Hepatocyte (in vitro differentiated cells): ENCODE measurements at places on chromosomes 7 and 10. TPM values are rescaled to one million over a fixed set of nuclear protein-coding genes. Genes with fewer than 3 reads are reported as not detected.

The MBL2 gene
- total RNA-seq: 0.64 and 1.1 TPM in 2 replicates

The DYNC1I1 gene
- 2.5 and 4.6 TPM in 2 replicates for total RNA-seq

The SH2D4B gene
- not detected in 2 replicates for total RNA-seq

The TMEM140 gene
- 19.4 and 20.8 TPM in 2 replicates for total RNA-seq

GRCh38 chr7:28627263-28627653, 214.9 kb downstream of the CREB5 start:
- DNase-seq: no peak
- H3K4me1 ChIP-seq: peaks cover 19% of the 10 kb centered on the region
- no peaks in the 10 kb centered on the region for H3K27me3 ChIP-seq
- no peak overlapping the region for H3K4me3 ChIP-seq
- H3K27ac ChIP-seq: no peak overlapping the region
- no peaks in the 10 kb centered on the region for H3K36me3 ChIP-seq

GRCh38 chr7:143992670-143993069, 7.5 kb upstream of the OR6B1 start:
- no peaks in the 10 kb centered on the region for H3K36me3 ChIP-seq
- no peak overlapping the region for H3K27ac ChIP-seq
- no peaks in the 10 kb centered on the region for H3K27me3 ChIP-seq
- no peak overlapping the region for H3K4me3 ChIP-seq
- no peak for DNase-seq

DNA sequence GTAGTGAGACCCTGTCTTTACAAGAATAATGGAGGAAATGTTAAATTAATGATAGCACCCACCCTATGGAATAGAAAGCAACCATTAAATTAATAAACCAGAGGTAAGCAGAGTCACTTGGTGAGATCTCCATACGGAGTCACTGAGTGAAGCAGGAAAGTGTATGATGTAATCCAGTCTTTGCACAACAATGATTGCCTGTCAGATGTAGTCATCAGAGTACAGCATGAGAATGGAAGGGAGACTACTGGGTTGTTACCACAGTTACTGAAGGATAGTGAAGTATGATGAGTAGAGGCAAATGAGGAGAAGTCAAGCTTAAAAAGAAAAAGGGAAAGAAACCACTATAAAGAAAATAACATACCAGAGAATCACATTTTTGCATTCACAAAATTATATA, 371.9 kb upstream of the SHH start:
- H3K4me3 ChIP-seq: no peak overlapping the region
- H3K4me1 ChIP-seq: no peaks in the 10 kb centered on the region
- no peaks in the 10 kb centered on the region for H3K36me3 ChIP-seq
- DNase-seq: no peak
- H3K27ac ChIP-seq: no peak overlapping the region
- no peaks in the 10 kb centered on the region for H3K27me3 ChIP-seq

DNA sequence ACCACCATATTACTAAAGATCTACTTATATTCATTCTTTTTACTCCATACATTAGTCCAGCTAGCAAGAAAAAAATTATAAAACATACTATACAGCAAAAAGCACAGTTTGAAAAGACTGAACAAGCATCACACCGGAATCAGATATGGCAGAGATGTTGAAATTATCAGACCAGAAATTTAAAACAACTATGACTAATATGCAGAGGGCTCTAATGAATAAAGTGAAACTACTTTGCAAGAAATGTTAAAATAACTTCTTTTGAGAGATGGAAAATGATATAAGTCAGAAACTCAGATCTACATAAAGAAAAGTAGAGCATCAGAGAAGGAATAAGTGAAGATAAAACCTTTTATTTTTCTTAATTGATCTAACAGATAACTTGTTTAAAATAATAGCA, 50.9 kb downstream of the SGCE start:
- no peaks in the 10 kb centered on the region for H3K36me3 ChIP-seq
- DNase-seq: no peak
- H3K4me3 ChIP-seq: no peak overlapping the region
- H3K4me1 ChIP-seq: no peaks in the 10 kb centered on the region

GRCh38 chr7:71996141-71996540, 416.0 kb downstream of the CALN1 start:
- H3K4me1 ChIP-seq: no peaks in the 10 kb centered on the region
- no peak for DNase-seq
- no peak overlapping the region for H3K27ac ChIP-seq
- H3K4me3 ChIP-seq: no peak overlapping the region
- no peaks in the 10 kb centered on the region for H3K36me3 ChIP-seq
- H3K27me3 ChIP-seq: no peaks in the 10 kb centered on the region

- no peaks in the 10 kb centered on the region for H3K4me1 ChIP-seq
- no peak overlapping the region for H3K27ac ChIP-seq
- peaks cover 34% of the 10 kb centered on the region for H3K27me3 ChIP-seq
- no peaks in the 10 kb centered on the region for H3K36me3 ChIP-seq
- H3K4me3 ChIP-seq: no peak overlapping the region
Measured at GRCh38 chr7:42272793-42273665, 36.0 kb upstream of the GLI3 start.

- no peaks in the 10 kb centered on the region for H3K27me3 ChIP-seq
- H3K27ac ChIP-seq: peak overlapping the region; percentile 61
- H3K4me3 ChIP-seq: no peak overlapping the region
- DNase-seq: peak; percentile 57
Measured at GRCh38 chr10:75430000-75430763, 1.2 kb upstream of the LRMDA start.

DNA sequence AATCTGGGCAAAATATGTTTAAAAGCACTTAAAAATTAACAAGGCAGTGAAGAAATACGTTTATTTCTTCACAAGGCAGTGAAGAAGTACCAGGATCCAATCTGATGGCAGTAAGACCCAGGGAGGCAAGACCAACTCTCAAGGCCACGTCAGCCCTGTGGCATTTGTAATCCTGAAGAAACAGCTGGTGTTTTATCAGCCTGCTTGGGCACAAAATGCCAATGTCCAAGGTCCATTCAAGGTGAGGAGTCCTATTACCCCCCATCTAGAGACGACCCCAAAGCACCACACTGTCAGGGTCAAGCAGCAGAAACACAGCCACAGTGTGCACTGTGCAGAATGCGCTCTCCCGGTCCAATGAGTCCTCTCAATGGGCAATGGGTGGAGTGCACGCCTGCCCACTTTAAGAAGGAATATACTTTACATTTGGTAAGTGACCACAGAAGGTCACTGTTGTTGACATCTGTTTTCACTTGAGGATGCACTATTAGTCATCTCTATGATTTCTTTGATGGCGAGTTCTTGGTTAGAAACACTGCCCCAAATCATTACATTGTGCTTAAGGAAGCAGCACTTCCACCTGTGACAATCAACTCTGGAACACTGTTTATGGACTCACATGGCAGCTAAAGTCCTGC, 12.8 kb downstream of the CPXM2 start:
- no peak for DNase-seq
- H3K36me3 ChIP-seq: no peaks in the 10 kb centered on the region
- no peaks in the 10 kb centered on the region for H3K27me3 ChIP-seq
- no peak overlapping the region for H3K27ac ChIP-seq
- H3K4me3 ChIP-seq: no peak overlapping the region
- no peaks in the 10 kb centered on the region for H3K4me1 ChIP-seq

DNA sequence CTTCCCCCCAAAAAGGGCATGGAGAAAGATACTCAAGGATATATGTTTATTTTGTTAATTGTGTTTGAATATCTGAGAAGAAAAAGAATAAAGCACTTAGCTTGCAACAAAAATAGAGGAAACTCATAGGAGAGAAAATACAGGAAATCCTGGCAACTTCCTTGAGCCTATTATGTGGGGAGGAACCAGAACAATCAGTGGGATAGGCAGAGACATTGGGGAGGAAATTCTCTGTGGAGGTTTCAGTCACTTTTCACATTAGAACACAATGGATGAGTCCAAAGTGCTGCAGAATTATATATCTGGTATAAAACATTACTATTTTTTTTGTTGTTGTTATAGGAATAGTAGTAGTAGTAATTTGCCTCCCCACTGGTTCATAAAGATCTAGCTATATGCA, 240.1 kb downstream of the THSD7A start:
- H3K4me3 ChIP-seq: no peak overlapping the region
- no peak for DNase-seq
- no peaks in the 10 kb centered on the region for H3K36me3 ChIP-seq
- no peaks in the 10 kb centered on the region for H3K4me1 ChIP-seq
- no peaks in the 10 kb centered on the region for H3K27me3 ChIP-seq
- no peak overlapping the region for H3K27ac ChIP-seq

DNA sequence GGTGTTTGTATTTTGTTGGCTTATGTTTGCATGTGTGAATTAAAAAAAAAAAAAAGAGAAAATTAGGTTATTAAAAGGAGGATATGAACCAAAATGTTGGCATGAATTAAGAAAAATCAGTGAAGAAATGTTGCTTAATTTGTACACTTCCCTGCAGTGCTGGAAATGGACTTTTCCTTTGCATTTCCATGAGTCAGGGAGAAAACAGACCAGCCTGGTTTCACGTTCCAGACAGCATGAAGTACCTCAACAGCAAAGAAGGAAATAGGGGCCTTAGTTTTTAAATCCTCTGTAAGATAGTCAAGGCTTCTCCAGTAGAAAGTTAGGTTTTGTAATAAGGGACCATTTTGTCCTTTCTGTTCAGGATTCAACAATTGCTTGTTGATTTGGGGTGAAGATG, 159.7 kb downstream of the CELF2 start:
- H3K4me1 ChIP-seq: peaks cover 8% of the 10 kb centered on the region
- peak overlapping the region; percentile 50 for H3K27ac ChIP-seq
- no peak overlapping the region for H3K4me3 ChIP-seq
- H3K27me3 ChIP-seq: no peaks in the 10 kb centered on the region
- no peaks in the 10 kb centered on the region for H3K36me3 ChIP-seq

DNA sequence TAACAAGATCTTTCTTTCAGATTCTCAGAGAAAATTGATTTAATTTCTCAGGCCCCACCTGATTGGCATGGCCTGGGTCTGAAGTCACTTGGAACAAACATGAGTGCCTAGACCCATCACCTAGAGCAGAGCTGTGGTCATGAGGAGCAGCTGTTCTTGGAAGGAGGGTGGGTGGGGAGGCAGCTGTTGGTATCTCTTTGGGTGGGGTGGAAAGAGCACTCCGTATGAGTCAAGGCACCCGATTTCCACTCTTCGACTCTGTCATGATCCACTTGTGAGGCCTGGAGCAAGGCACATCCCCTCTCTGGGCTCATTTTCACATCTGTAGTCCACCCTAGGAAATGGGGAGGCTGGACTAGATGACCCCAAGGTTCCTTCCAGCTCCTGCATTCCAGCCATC, 156.7 kb downstream of the C10orf105 start:
- DNase-seq: no peak
- peaks cover 6% of the 10 kb centered on the region for H3K27me3 ChIP-seq
- no peaks in the 10 kb centered on the region for H3K36me3 ChIP-seq
- H3K27ac ChIP-seq: no peak overlapping the region
- H3K4me3 ChIP-seq: no peak overlapping the region

DNA sequence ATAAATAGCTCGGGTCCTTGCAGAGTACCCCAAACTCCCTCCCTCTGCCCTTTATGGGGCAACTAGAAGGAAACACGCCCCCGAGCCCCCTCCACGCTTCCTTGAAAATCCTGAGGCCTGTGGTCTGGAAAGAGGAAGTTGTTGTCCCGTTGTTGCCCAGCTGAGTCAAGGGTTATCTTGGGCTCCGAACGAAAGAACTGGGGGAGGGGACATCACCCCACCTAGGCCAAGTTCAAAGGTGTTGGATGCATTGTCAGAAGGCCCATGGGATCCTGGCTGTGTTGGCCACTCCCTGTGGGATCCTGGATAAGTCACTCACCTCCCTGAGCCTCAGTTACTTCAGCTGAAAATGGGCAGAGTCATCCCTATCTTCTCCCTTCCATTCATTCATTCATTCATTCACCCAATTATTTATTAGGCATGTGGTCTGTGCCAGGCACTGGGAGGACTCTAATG, at the start of gene CCL24:
CCL24 (minus strand) TSS at position 26 of the 456 bp plus-strand sequence. CDS start 91 bp downstream, outside the sequence.
- no peak within 1 kb of the TSS for H3K4me3 ChIP-seq
- H3K27ac ChIP-seq: no peak within 1 kb of the TSS
- no peaks in the 10 kb centered on the region for H3K27me3 ChIP-seq
- no peaks in the 10 kb centered on the region for H3K4me1 ChIP-seq
- no peaks in the 10 kb centered on the region for H3K36me3 ChIP-seq

DNA sequence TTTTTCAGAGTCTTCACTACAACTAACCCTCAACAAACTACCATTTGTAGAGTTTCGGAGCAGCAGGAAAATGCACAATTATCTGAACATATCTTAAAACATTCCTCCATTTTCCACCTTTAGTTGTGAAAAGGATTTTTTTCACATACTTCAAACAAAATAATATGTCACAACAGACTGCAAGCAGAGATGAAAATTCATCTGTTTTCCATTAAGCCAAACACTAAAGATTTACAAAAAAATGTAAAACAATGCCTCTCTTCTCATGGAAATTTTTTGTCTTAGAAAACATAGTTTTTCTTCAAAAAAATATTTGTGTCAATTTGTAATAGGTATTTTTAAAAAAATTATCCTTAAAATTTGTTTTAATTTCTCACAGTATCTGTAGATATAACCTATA, 98.9 kb downstream of the ARHGAP12 start:
- no peaks in the 10 kb centered on the region for H3K36me3 ChIP-seq
- H3K4me3 ChIP-seq: no peak overlapping the region
- H3K27me3 ChIP-seq: no peaks in the 10 kb centered on the region
- H3K4me1 ChIP-seq: no peaks in the 10 kb centered on the region
- DNase-seq: no peak
- H3K27ac ChIP-seq: no peak overlapping the region

- DNase-seq: peak; percentile 47
- no peaks in the 10 kb centered on the region for H3K36me3 ChIP-seq
- no peak overlapping the region for H3K4me3 ChIP-seq
Measured at GRCh38 chr7:155594961-155595366, 48.6 kb upstream of the CNPY1 start.

GRCh38 chr7:29538389-29538788, 25.2 kb upstream of the PRR15 start:
- no peak overlapping the region for H3K4me3 ChIP-seq
- DNase-seq: peak; percentile 21
- H3K4me1 ChIP-seq: no peaks in the 10 kb centered on the region
- no peaks in the 10 kb centered on the region for H3K36me3 ChIP-seq
- no peaks in the 10 kb centered on the region for H3K27me3 ChIP-seq

DNA sequence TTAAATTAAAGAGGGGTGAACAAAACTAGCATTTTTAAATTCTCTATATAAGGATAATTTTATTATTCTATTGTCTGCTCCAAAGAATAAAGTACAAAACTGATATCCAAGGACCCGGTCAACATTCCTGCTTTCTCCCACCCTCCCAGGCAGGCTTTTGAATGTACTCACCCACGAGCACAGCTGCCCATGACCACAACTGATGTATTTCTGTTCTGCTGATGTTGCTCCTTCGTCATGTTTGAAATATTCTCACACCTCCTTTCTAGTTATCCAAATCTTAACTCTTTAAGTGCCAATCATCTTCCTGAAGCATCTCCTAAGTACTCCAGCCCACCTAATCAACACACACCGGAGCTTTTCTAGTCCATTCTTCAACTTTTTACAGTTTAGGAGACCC, 46.7 kb downstream of the CALD1 start:
- H3K4me3 ChIP-seq: no peak overlapping the region
- no peak overlapping the region for H3K27ac ChIP-seq
- no peaks in the 10 kb centered on the region for H3K36me3 ChIP-seq
- DNase-seq: no peak
- no peaks in the 10 kb centered on the region for H3K4me1 ChIP-seq
